Fibroblast of pulmonary artery (primary cell): ENCODE measurements at places on chromosomes 4 and X.

DNA sequence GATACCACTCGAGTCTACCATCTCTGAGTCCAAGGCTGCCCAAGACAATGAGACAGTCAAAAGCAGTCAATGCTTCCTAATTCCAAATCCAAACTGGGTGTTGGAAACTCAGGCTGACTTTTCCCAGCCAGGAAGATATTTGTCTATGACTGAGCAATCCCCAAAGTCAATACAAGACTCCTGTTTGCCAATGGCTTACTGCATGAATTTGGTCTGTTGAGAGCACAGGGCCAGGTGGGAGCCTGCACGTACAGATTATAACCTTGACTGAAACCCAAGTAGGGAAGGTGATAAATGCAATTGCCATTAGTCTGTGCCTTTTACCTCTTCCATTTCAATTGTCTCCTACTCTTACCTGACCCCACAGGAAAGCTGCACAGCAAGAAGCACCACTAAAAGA, 72.6 kb upstream of the PPARGC1A start:
- DNase-seq = no peak

GRCh38 chr4:41693629-41694028, 54.9 kb downstream of the PHOX2B start:
- peak; percentile 53 for DNase-seq

DNA sequence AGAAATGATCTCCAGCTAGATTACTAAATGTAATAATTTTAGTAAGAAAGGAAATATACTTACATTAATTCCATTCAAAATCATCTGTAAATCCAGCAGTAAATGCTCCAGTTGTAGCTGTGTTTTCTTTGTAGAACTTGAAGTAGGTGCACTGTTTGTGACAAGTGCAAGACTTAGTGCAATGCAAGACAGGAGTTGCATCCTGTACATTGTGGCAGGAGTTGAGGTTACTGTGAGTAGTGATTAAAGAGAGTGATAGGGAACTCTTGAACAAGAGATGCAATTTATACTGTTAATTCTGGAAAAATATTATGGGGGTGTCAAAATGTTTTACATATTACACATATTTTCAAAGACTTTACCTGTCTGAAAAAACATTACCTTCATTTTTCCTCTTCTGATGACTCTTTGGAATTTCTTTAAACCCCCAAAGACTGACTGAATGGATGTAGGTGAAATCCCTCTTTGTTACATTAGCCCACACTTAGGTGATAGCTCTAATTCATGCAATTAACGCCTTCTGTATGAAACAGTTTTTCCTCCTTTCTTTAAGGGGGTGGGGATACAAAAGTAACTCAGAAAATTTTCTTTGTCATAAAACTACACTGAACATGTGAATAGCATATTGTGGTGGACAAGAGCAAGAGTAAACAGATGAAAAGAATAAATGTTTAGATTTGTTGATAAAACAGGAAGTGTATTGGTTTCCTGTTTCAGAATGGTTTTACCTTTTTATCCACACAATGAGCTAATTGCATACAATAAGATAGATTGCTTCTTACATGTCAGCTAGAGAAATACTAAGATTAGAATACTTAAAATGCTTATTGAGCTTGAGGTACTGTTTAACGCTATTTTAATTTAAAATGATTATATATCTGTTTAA, at the start of gene IL2:
TSS of gene IL2 (minus strand) at position 495 of the 886 bp plus-strand sequence. CDS start at position 210, 285 bp downstream.
- no peak for DNase-seq

GRCh38 chr4:143380629-143381028, 44.0 kb downstream of the GAB1 start:
- DNase-seq = no peak

GRCh38 chr4:147194604-147195003, 248.9 kb upstream of the TTC29 start:
- no peak for DNase-seq

- DNase-seq = peak; percentile 65
These were observed 53.9 kb upstream of the TENM3 start for GRCh38 chr4:182189103-182189878.

GRCh38 chrX:46551494-46552128, 6.4 kb upstream of the ZNF674 start:
- DNase-seq = peak; percentile 82

- peak; percentile 9 for DNase-seq
These were observed 516.4 kb upstream of the BOD1L1 start for GRCh38 chr4:14143892-14144291.

- no peak for DNase-seq
These were observed 132.8 kb upstream of the STIM2 start for GRCh38 chr4:26727844-26728243.

DNA sequence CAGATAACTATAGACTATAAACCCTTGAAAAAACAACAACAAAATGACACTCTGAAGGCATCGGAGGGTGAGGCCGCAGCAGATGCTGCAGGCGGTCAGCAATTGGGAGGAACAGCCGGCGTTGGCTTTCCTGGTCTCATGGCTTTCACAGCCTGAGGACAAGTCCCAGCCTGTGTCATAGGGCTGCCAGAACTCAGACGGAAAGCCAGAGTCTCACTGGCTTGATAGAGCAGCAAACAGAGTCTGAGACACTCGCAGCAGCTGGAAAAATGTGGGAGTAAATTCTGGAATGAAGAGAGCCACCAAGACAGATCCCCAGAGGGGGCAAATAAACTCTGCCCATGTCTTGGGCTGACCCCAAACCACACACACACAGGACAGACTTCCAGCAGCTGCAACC, 86.3 kb downstream of the PPP2R2C start:
- DNase-seq = no peak

DNA sequence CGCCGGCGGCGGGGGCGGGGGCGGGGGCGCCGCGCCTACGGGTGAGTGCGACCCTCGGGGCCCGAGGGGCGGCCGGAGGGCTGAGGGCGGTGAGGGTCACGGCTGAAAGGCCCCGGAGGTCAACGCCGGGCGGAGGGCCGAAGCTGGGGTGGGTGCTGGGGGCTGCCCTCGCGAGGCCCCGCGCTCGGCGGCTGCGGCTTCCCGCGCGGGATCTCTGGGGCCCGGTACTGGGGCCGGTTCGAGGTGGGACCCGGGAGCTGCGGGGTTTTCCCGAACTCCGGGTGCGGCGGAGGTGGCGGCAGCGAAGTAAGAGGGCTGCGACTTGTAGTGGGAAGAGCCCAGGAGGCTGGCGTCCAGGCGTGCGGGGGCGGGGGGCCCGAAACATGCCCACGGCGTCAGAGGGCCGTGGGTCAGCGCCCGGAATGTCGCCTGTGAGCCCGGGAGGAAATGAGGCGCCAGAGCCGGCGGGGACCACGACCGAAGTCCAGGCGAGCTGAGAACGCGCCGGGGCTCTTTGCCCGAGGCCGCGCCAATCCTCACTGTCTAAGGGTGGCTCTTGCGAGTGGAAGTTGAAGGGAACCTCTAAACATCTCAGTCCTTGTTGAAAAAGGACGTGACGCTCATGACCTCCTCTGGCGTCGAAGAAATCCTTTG, 407 bp downstream of the IL13RA1 start:
- peak; percentile 44 for DNase-seq

DNA sequence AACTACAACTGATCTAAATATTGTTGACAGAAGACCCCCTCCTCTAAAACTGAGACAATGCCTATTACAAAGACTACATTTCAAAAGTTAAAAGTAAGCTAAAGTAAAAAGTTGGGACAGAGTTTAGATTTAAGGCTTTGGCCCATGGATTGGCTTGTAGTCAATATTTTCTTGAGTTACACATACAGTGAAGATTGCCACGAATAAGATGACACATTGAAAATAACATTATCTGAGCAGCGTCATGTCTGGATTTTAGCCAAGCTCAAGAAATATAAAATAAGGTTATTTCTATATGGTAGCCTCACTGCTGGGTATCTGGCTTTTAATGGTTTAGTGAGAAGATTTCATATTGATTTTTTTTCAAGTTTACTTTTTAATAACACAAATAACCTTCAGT, 266.2 kb upstream of the LDB2 start:
- DNase-seq = peak; percentile 49

GRCh38 chr4:145481164-145481941, at the start of gene SMAD1:
SMAD1 (plus strand) TSS chr4:145481853; CDS start chr4:145514614, 32,761 bp downstream.
- peak; percentile 89 for DNase-seq

DNA sequence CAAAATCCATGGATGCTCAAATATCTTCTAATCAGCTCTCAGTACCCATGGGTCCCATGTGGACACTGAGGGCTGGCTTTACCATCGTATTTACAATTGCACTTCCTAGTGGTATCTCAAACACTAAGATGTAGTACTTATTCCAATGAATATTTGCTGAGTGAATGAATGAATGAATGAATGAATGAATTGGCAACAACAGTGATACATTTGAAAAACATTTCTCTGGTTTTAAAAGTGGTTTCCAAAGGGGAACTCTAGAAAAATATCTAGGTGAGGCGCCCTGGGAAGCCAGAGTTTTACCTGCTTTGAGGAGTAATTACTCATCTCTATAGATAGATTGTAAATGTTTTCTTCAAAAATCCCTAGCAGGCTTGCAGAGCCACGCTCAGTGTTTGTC, 76.6 kb downstream of the CYTL1 start:
- DNase-seq = no peak

- DNase-seq = peak; percentile 0
These were observed 1566.5 kb upstream of the PCDH7 start for GRCh38 chr4:29153642-29154041.

- DNase-seq = no peak
These were observed 111.6 kb upstream of the PTPN13 start for GRCh38 chr4:86482306-86483172.

GRCh38 chrX:10502961-10503360, 117.4 kb downstream of the MID1 start:
- DNase-seq = no peak

DNA sequence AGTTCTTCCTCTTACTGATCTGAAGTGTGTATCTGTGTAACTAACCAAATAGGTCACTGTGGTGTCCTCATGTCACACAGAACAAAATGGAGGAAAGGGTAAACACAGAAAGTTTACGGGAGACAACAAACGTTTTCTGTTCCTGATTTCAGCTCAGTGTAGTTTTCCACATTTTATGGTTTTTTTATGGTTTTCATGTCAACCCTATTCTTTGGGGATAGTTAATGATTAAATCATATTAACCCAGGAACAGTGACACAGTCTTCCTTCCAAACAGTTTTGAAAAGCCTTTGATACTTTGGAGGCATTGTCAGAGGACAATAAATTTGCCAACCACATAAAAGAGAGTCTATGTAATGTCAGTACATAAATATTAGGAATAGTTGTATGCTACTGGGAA, 4.2 kb downstream of the LNX1 start:
- DNase-seq = no peak
